ENCODE measurements at places on chromosomes 3 and 15.
A peak's percentile ranks its signal among the peaks of the same experiment; 100 is the strongest.

- no peak for DNase-seq
Observed at GRCh38 chr3:71511446-71511845, 72.1 kb downstream of the FOXP1 start.

GRCh38 chr3:152175528-152175889, 93.2 kb upstream of the MBNL1 start:
- DNase-seq, result no peak

DNA sequence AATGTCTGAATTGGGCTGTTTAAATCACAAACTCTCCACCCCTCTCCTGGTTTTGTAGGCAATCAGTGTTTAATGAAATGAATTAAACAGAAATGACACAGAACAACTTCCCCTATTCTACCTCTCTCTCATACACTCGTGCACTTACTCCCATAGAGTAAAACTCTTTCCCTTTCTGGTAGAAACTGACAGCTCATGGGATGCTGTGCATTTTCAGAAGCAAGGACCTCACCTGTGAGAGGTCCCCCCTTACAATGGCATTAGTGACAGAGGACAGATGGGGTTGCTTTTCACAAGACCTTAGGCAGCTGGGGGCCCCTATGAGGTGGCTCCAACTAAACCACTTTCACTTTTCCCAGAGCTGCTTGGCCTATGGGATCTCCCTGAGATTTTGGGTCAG, 31.9 kb downstream of the PARP16 start:
- DNase-seq, result no peak

GRCh38 chr3:115595611-115596275, 27.6 kb upstream of the GAP43 start:
- DNase-seq, result no peak

- no peak for DNase-seq
Observed at GRCh38 chr3:40621252-40621651, 96.5 kb downstream of the ZNF621 start.

DNA sequence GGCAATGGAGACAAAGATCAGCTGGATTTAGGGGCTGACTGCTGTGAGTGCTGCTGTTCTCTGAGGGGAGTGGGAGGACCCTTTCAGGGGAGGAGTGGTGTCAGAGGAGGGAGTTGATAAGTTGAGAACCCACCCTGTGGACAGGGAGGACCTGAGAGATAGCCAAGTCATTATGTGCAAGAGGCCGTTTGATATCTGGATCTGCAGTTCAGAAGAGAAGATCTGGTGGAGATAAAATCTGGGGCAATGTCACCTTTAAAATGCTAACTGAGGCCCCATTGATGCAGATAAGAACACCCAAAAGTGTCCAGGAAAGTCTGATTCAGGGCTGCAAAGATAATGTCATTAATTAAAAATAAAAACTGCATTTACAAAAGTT, 256.1 kb upstream of the HES1 start:
- no peak for DNase-seq

DNA sequence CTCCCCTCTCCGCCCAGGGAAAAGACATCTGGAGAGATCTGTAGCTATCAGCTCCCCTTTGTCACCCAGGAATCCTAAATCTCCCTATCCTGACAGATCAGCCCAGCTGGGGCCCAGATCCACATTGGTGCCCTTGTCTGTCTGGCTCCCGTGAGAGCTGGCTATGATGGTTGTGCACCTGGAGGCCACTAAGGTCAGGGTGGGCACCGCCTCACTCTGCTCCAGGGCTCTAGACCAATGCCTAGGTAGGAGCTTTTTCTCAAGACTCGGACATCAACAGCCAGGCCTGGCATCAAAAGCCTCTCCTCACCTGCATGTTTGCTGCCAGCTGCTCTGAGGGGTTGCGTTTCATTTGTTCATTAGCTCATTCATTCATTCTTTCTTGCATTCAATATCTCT, 142.7 kb downstream of the SMAD6 start:
- no peak for DNase-seq

GRCh38 chr3:195895078-195895860, 13.1 kb downstream of the TNK2 start:
- DNase-seq, result no peak

- no peak for DNase-seq
Observed at GRCh38 chr15:66214246-66214645, 39.3 kb downstream of the MEGF11 start.

GRCh38 chr3:183766745-183767606, 58.4 kb downstream of the MAP6D1 start:
- peak; percentile 41 for DNase-seq

- no peak for DNase-seq
Observed at GRCh38 chr3:67719333-67719732, 64.9 kb upstream of the SUCLG2 start.

- no peak for DNase-seq
Observed at GRCh38 chr3:156763931-156764720, 62.0 kb upstream of the LEKR1 start.

- DNase-seq, result no peak
Observed at GRCh38 chr3:79056498-79056897, 711.3 kb downstream of the ROBO1 start.

- no peak for DNase-seq
Observed at GRCh38 chr3:122314228-122314876, 10.7 kb upstream of the CSTA start.

GRCh38 chr3:10047876-10048275, 21.6 kb downstream of the FANCD2 start:
- DNase-seq, result no peak

DNA sequence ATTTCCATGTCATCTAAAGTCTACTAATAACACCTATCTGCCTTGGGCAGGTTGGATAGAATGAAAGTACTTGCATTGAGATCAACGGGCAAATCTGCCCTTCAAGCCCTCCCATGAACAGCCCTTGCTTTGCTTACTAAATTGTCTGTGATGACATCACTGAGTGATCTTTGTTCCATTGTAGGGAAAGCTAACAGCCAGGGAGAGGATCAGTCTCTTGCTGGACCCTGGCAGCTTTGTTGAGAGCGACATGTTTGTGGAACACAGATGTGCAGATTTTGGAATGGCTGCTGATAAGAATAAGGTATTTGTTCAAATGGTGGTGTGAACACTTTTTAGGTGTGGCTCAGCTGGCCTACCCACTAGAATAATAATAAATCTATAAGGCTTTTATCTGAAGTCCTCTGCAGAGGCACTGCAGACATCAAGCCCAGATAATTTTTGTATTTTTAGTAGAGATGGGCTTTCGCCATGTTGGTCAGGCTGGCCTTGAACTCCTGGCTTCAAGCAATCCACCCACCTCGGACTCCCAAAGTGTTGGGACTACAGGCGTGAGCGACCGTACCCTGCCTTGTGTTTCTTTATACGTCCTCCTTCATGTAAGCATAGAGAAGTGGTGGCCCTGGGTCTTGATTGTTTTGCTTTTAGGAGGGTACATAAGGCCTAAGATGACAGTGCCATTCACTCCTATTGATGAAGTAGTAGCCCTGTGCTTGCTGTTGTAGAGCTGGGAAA, 5.7 kb downstream of the PCCB start:
- peak; percentile 58 for DNase-seq

- DNase-seq, result no peak
Observed at GRCh38 chr3:196974661-196975060, 6.0 kb upstream of the PIGZ start.

DNA sequence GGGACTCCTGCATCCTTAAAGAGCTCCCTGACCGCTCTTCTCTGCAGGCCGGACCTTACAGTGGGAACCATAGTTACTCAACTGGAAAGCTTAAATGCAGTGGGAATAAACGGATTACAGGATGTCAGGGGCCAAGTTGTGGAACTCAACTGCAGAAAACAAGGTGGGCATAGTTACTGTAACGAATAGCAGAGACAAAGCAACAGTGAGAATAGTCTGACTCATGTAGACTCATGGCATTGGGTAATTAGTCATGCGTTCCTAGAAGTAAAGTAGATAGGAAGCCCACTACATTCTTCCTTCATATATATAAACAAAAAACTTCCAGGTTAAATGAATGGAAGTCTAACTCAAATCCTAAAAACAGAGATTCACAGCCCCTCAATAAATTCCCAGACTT, 95.5 kb upstream of the CHRNA7 start:
- DNase-seq, result no peak

DNA sequence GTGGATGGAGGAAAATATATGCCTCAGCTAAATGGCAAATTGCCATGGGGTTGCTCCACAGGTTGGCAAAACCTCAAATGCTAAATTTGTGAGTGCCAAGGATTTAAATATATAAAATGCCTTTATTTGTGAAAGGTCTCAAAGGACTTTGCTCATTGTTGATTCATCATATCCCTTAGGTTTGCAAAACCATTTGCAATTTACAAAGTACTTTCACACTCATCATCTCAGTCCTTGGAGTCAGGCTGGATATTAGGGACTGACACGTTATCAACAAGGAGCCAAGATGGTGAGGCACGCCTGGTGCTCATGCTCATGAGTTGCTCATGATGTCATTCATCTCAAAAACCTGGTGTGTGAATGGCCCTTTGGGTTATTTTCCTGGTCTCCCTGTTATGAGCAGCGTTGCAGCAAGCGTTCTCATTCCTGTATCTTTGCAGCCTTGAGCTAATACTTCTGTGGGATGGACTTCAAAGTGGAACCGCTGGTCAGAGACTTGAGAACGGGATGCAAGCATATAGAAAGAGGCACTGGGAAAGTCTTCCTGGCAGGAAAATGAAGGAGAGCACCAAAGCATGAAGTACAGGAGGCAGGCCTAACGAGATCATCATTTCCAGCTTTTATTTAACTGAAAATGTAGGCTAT, 66.0 kb downstream of the MYO1E start:
- DNase-seq, result no peak

DNA sequence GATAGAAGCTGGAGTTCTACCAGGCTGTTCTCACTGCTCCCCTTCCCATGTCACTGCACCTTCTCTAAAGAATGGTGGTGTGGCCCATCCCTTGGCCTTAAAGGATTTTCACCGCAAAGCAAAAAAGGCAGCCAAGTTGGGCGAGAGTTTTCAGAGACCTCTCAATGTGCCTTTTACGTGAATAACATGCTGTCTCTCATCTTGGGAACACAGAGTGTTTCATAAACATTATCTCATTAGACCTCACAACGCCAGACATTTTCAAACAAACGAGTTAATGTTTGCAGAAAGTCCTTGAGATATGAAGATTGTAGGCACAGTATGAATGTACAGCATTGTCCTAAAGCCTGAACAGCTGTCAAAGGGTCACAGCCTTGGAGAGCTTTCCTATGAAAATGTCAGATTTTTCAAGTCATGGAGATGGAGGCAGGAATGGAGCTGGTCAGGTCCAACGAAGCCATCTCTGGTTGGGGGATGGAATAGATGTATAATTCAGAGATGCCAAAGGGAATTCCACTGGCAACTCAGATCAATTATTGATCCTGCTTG, 21.3 kb downstream of the TM4SF1 start:
- no peak for DNase-seq

DNA sequence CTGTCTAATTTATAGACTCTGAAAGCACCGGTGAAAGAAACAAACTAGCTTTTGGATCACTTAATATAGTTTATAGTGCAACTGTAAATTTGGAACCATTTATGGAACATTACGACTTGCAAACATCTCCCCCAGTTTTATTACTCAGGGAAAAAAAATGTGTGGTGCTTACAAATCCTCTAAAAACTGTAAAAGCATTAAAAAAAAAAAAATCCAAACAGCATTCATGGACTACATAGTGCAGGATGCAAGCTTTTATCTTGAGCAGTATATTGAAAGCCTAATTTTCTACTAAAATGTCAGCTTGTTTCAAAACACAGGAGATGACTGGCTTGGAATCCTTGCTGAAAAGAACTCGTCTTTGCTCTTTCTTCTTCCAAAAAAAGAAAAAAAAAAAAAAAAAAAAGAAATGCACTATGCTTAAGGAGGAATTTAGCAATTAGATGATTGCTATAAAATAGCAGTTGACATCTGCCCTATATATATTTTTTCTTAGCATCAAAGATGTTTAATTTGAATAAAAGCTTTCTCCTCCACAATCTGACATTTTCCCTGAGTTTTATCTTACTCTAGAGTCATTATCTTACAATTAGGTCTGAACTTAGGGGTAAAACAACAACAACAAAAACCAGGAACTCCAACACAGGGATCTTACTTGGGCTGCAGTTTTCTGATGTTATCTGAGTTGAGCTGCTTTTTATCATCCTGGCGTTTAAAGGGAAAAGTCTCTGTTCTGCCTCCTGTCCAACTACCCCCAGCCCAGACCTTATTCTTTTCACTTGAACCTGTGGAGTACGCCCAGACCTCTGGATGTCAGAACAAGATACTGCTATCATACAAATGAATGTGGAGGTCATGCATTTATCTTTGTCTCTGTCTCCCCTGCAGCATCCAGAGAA, 62.6 kb upstream of the PDZRN3 start:
- no peak for DNase-seq

DNA sequence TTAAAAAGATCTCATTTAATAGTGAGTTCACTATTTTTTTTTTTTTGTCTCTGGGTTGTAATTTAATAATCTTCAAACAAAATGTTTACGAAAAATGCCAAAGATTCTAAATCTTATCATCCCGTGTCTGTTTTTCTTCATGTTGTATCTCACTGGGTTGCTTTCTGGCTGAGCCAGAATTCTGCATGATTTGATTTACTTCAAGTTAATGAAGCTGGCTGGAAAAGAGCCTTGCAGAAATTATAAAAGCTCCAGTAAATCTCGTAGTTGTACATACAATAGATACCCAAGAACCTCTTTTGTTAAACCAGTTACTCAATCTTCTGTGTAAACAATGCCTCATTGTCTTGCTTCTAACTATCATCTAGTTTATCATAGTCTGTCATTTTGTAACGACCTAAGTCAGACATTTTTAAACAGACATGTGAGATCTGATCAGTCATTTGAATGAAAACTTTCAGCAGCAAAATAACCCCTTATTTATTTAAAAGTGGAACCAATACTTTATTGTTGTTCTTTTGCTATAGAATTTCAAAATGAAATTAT, 249.0 kb downstream of the MCTP2 start:
- DNase-seq, result no peak

GRCh38 chr3:177443469-177443868, 246.2 kb upstream of the TBL1XR1 start:
- DNase-seq, result no peak

GRCh38 chr3:54784021-54784420, 143.8 kb downstream of the LRTM1 start:
- DNase-seq, result no peak

GRCh38 chr3:130527426-130527825, 10.4 kb downstream of the COL6A6 start:
- DNase-seq, result no peak

- no peak for DNase-seq
Observed at GRCh38 chr3:24296441-24297205, 198.0 kb downstream of the THRB start.

- DNase-seq, result no peak
Observed at GRCh38 chr3:142656575-142656974, 60.4 kb downstream of the PLS1 start.

- no peak for DNase-seq
Observed at GRCh38 chr3:34008191-34008590, 209.8 kb downstream of the PDCD6IP start.
